ENCODE measurements at places on chromosomes 13 and 19.
A peak's percentile ranks its signal among the peaks of the same experiment; 100 is the strongest.

DNA sequence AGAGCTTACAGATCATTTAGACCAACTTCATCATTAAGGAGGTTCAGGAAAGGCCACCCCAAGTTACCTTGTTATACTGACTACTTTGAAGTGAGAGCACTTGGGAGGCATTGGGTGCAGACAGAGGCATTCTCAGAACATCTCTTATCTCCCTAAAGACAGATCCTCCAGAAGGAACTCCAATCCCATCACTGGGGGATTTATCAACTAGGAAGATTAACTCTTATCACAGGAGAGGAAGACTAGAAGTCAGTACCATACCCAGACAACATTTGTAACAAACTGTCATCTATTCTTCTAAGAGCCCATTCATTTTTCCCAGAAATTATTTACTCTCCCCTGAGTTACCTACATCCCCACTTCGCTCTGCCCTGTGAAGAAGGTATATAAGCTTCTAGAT, 5.8 kb upstream of the RFXAP start:
- DNase-seq: no peak

GRCh38 chr13:108200781-108201398, 14.4 kb downstream of the LIG4 start:
- no peak for DNase-seq

DNA sequence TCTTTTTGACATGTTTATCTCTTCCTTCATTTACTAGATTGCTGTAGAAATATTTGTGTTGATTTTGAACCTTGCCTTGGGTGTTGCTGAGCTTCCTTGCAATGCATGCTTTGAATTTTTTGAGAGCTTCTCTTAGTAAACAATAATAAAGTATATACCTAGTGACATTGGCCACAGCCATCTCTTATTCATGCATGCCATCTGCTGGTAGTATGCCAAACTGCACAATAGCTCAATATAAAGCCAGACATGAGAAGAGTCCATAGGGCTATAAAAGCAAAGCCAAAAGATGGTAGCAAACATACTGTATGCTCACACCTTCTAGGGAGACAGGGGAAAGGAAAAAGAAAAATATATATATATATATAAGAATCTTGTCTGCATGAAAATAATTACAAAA, 18.9 kb upstream of the ZSCAN5A start:
- DNase-seq: peak; percentile 64

- no peak for DNase-seq
These were observed 5.1 kb downstream of the CCL25 start for GRCh38 chr19:8057545-8058270.

DNA sequence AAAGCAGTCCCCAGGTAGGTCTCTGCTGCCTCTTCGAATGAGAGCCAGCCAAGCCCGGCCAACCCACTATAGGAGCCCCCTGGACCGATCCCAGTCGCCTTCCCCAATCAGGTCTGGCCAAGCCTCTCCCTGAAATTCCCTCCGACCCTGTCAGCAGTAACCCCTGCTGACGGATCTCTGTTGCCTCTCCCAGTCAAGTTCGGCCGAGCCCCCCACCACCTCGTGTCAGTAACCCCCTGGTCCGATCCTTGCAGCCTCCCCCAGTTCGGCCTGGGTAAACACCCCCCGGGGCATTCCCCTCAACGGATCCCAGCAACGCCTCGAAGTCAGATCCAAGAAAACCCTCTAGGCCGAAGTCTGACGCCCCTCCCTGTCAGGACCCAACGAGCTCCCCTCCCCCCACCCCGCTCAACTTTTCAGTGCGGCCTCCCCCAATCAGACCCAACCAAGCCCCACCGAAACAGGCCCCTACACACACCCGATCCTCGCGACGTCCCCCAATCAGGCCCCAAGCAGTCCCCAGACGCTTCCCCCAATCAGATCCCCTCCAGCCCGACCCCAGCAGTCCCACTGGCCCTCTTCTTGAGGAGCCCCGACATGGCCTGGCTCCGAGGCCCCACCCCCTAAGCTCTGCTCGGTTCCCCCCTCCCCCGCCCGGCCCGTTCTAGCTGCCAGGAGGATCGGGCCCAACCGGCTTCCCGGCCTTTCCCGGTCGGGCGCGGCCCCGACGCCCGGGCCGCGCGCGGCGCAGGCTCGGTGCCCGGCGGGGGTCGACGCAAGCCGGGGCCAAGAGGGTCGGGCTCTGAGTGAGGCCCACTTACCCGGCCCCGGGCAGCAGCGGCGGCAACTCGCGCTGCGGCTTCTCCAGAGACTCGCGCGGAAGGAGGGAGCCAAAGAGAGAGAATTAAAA, 1.8 kb downstream of the TNPO2 start:
- peak; percentile 90 for DNase-seq

Data from GM13977 (cell line).